CD14-positive monocyte (primary cell): ENCODE measurements at places on chromosomes 1 and 21. TPM values are rescaled to one million over a fixed set of nuclear protein-coding genes. Genes with fewer than 3 reads are reported as not detected.

GRCh38 chr1:1299686-1300351 is 7.9 kb downstream of the ACAP3 start:
- H3K27ac ChIP-seq, result no peak overlapping the region
- H3K4me3 ChIP-seq, result no peak overlapping the region
- H3K36me3 ChIP-seq, result peaks cover 27% of the 10 kb centered on the region
- DNase-seq, result no peak
- H3K4me1 ChIP-seq, result peaks cover 17% of the 10 kb centered on the region

DNA sequence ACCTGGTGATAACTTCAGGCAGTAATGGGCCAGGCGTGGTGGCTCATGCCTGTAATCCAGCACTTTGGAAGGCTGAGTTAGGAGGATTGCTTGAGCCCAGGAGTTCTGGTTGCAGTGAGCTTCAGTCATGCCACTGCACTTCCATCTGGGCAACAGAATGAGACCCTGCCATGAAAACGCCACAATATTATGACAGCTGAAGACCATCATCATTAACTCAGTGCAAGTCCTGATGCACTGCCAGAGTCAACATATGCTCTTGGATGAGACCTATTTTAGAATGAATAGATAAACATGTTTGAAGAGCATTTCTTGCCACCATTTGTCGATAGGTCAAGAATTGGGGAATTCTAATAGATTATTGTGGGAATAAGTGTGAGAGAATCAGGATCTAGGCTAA is 26.4 kb downstream of the HENMT1 start:
- DNase-seq, result no peak
- H3K4me1 ChIP-seq, result no peaks in the 10 kb centered on the region
- no peaks in the 10 kb centered on the region for H3K27me3 ChIP-seq
- no peak overlapping the region for H3K4me3 ChIP-seq

GRCh38 chr1:151143986-151144385 is 2.4 kb downstream of the SEMA6C start:
- no peak overlapping the region for H3K4me3 ChIP-seq
- H3K4me1 ChIP-seq, result peaks cover 13% of the 10 kb centered on the region
- no peak for DNase-seq
- H3K27ac ChIP-seq, result no peak overlapping the region

- H3K4me1 ChIP-seq, result peaks cover 12% of the 10 kb centered on the region
- no peak for DNase-seq
- H3K36me3 ChIP-seq, result peaks cover 1% of the 10 kb centered on the region
- H3K4me3 ChIP-seq, result no peak overlapping the region
- peaks cover 11% of the 10 kb centered on the region for H3K27me3 ChIP-seq
These were observed 2.2 kb upstream of the TSEN15 start for GRCh38 chr1:184049291-184049690.

DNA sequence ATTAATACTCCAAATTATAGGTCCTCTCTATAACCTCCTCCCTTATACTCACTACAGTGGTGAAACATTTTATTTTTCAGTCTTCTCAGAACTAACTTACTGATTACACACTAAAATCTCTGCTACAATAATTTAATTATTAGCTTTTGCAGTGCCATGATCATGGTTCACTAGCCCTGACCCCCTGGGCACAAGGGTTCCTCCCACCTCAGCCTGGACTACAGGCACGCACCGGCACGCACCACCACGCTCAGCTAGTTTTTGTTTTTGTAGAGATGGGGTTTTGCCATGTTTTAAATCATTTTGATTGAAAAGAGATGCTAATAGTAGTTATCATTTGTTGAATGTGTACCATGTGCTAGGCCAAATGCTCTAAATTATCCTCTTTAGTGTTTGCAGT is 6.3 kb downstream of the PATJ start:
- no peaks in the 10 kb centered on the region for H3K4me1 ChIP-seq
- no peaks in the 10 kb centered on the region for H3K36me3 ChIP-seq
- no peak for DNase-seq
- no peak overlapping the region for H3K4me3 ChIP-seq

DNA sequence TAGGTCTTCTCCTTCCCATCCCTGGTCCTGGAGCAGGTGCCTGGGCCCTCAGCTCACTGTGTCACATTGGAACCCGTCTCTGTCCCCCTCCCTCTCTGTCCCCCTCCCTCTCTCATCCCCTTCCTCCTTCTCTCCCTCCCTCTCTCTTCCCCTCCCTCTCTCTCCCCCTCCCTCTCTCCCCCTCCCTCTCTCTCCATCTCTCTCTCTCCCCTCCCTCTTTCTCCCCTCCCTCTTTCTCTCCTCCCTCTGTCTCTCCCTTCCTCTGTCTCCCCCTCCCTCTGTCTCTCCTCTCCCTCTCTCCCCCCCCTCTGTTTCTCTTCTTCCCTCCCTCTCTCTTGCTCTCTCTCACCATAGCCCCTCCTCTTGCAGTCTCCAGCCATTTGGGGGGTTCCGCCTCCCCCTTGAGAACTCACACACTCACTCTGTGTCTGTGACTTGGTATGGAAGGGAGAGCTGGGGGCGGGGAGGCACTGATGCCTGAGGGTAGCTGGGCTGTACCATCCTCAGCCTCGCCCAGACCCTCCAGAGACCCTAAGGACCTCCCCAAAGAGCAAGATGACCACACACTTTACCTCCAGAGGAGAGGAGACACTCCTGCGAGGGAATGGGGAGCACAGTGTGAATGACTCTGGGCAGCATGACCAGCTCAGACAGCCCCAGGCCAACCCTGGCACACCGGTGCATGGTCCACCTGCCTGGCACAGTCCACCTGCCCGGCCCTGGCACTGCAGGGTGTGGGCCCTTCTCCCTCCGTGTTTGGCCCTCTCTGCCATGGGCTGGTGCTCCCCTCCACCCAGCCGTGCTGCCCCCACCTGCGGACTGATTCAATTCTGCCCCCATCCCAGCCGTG is 102.8 kb upstream of the ARHGEF16 start:
- DNase-seq, result no peak
- H3K36me3 ChIP-seq, result no peaks in the 10 kb centered on the region
- no peaks in the 10 kb centered on the region for H3K27me3 ChIP-seq
- no peak overlapping the region for H3K27ac ChIP-seq
- no peak overlapping the region for H3K4me3 ChIP-seq

DNA sequence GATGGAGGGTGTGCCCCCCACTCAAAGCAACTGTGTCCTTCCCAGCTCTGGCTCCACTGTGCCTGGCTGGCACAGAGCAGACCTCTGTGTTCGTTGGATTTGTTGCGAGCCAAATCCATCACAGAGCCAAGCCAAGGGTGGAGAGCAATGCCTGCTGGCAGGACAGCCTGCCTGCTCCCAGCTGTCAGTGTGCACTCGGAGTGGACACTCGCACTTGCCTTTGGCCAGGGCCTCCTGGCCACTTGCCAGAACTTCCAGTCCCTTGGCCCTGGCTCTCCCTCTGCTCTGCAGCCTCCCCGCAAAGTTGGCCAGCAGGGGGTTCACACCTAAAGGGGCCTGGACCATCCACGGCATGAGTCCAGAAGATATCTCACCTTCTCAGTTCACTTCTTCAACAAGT is 16.4 kb downstream of the HEYL start:
- H3K27me3 ChIP-seq, result no peaks in the 10 kb centered on the region
- H3K36me3 ChIP-seq, result no peaks in the 10 kb centered on the region
- no peak for DNase-seq
- no peak overlapping the region for H3K4me3 ChIP-seq
- no peak overlapping the region for H3K27ac ChIP-seq

DNA sequence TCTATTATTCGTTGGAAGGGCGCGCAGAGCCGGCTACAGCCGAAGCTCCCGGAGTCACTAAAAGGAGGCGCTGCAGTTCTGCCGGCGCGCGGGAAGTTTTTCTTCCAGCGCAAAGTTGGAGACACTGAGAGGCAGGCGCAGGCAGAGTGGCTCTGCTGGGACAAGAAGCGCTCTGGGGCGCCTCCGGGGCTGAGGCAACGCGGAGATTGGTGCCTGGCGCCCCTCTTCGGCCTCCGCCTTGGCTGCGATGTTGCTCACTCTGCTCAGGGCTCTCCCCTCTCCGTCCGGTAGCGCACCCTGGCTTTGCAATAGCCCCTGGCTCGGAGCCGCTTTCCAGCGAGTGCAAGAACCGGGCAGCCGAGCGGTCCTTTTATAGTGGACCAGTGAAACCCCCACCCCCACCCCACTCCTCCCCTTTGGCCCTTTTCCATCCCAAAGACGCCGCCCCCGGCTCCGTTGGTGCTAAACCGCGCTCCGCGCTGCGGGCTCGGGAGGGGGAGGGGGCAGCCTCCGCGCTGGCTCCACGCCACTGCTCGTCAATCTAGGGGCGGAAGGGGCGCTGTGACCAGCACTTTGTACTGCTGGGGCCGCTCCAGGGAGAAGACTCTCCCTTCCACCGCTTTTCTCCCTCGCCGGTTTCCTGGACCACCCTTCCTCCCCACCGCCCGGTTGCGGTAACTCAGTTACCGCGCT is at the start of gene ADAMTS1:
TSS of gene ADAMTS1 (minus strand) at position 344 of the 693 bp plus-strand sequence. CDS start 455 bp downstream, outside the sequence.
- no peak for DNase-seq
- H3K4me3 ChIP-seq, result no peak within 1 kb of the TSS
- peaks cover 63% of the 10 kb centered on the region for H3K27me3 ChIP-seq
- no peaks in the 10 kb centered on the region for H3K36me3 ChIP-seq
- no peak within 1 kb of the TSS for H3K27ac ChIP-seq

- DNase-seq, result no peak
- H3K36me3 ChIP-seq, result no peaks in the 10 kb centered on the region
- peaks cover 3% of the 10 kb centered on the region for H3K4me1 ChIP-seq
- no peaks in the 10 kb centered on the region for H3K27me3 ChIP-seq
- no peak overlapping the region for H3K4me3 ChIP-seq
- no peak overlapping the region for H3K27ac ChIP-seq
These were observed 6.1 kb downstream of the SNAP47 start for GRCh38 chr1:227741166-227741870.

GRCh38 chr1:147669469-147670318 is 630 bp downstream of the ACP6 start:
- no peak overlapping the region for H3K27ac ChIP-seq
- H3K27me3 ChIP-seq, result no peaks in the 10 kb centered on the region
- DNase-seq, result peak; percentile 47
- H3K36me3 ChIP-seq, result no peaks in the 10 kb centered on the region

DNA sequence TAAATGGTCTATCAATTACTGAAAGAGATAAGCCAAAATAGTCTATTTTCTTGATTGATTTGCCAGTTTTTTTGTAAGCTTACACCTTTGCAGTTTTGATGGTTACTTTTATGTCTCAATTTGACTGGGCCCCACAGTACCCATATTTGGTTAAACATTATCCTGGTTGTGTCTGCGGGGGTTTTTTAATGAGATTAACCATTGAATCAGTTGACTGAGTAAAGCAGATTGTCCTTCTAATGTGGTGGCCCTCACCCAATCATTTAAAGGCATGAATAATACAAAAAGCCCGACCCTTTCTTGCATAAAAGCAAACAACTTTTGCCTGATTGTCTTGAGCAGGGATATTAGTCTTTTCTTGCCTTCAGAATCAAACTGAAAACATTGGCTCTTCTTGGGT is 650.0 kb upstream of the RGS18 start:
- H3K4me3 ChIP-seq, result no peak overlapping the region
- no peaks in the 10 kb centered on the region for H3K27me3 ChIP-seq
- H3K36me3 ChIP-seq, result no peaks in the 10 kb centered on the region
- DNase-seq, result no peak
- H3K4me1 ChIP-seq, result no peaks in the 10 kb centered on the region
- no peak overlapping the region for H3K27ac ChIP-seq

- DNase-seq, result no peak
- H3K4me3 ChIP-seq, result no peak overlapping the region
- H3K36me3 ChIP-seq, result no peaks in the 10 kb centered on the region
- H3K4me1 ChIP-seq, result no peaks in the 10 kb centered on the region
- no peaks in the 10 kb centered on the region for H3K27me3 ChIP-seq
These were observed 15.5 kb upstream of the LEPR start for GRCh38 chr1:65404941-65405340.

GRCh38 chr1:51649593-51650091 is 32.8 kb downstream of the OSBPL9 start:
- H3K36me3 ChIP-seq, result peaks cover 2% of the 10 kb centered on the region
- no peak overlapping the region for H3K4me3 ChIP-seq
- no peak overlapping the region for H3K27ac ChIP-seq
- peaks cover 16% of the 10 kb centered on the region for H3K4me1 ChIP-seq
- DNase-seq, result no peak
- no peaks in the 10 kb centered on the region for H3K27me3 ChIP-seq

DNA sequence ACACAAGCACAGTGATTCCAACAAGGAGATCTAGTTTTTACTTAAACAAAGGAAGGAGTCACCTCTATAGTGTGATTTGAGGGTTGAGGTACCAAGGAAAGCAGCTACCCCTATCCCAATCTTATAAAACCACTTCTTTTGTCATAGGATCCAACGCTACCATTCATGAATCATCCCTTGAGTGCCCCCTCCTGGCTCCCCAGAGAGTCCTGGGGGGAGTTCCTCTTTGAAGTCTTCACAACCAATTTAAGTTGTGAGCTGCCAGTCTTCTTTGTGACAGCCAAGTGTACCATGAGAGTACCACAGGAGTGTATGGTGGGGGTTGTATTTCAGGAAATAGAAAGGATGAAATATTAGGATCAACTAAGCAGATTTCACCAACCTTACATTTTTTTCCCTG is 39.1 kb upstream of the NHLH2 start:
- H3K4me3 ChIP-seq, result no peak overlapping the region
- H3K4me1 ChIP-seq, result no peaks in the 10 kb centered on the region
- DNase-seq, result peak; percentile 24
- H3K27me3 ChIP-seq, result no peaks in the 10 kb centered on the region
- H3K27ac ChIP-seq, result no peak overlapping the region

- H3K4me1 ChIP-seq, result no peaks in the 10 kb centered on the region
- DNase-seq, result no peak
- no peaks in the 10 kb centered on the region for H3K36me3 ChIP-seq
- H3K4me3 ChIP-seq, result no peak overlapping the region
- H3K27me3 ChIP-seq, result no peaks in the 10 kb centered on the region
- no peak overlapping the region for H3K27ac ChIP-seq
These were observed 199.2 kb downstream of the ROR1 start for GRCh38 chr1:63973005-63973419.

GRCh38 chr1:116538544-116538943 is 32.3 kb downstream of the CD58 start:
- peaks cover 65% of the 10 kb centered on the region for H3K36me3 ChIP-seq
- H3K4me3 ChIP-seq, result no peak overlapping the region
- H3K27ac ChIP-seq, result no peak overlapping the region
- peaks cover 52% of the 10 kb centered on the region for H3K4me1 ChIP-seq
- H3K27me3 ChIP-seq, result no peaks in the 10 kb centered on the region

DNA sequence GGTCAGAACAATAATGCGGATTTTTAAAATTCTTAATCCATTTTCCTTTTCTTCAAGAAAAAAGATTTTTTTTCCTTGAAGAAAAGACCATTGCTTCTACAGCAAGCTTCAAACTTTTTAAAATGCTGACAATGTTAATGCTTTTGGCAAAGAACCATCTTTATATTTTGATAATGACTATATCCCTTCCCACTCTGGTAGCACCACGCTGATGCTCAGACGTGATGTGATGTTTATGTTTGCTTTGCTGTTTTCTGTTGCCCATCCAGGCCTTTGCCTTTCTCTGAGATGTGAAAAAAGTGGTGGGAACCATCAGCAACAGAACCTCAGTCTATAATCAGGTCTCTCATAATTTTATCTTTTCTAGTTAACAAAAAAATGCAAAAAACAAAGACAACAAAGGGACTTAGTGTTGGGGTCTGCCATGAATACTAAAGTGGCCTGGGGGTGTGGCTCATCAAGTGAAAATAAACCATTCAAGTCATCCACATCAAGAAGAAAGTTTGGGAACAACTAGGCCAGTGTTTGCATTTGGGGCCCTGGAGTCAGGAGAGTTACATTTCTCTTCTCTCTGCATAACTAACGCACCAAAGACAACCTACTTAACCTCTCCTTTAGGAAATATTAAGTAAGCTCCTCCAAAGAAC is 244.6 kb upstream of the DMRTA2 start:
- no peak for DNase-seq
- H3K4me3 ChIP-seq, result no peak overlapping the region
- H3K27me3 ChIP-seq, result no peaks in the 10 kb centered on the region
- H3K27ac ChIP-seq, result no peak overlapping the region

The ZMYM1 gene
- 3.4 TPM for polyA plus RNA-seq

The GUCA2B gene
- polyA plus RNA-seq, result not detected

The TMEM125 gene
- not detected in 2 replicates for polyA plus RNA-seq

The FCRL1 gene
- 0.16 TPM for polyA plus RNA-seq

The CD1C gene
- polyA plus RNA-seq, result 43.4 TPM

The REN gene
- not detected for polyA plus RNA-seq

The OR2L3 gene
- polyA plus RNA-seq, result not detected in 2 replicates
